ENCODE measurements at places on chromosomes 11 and 22.

DNA sequence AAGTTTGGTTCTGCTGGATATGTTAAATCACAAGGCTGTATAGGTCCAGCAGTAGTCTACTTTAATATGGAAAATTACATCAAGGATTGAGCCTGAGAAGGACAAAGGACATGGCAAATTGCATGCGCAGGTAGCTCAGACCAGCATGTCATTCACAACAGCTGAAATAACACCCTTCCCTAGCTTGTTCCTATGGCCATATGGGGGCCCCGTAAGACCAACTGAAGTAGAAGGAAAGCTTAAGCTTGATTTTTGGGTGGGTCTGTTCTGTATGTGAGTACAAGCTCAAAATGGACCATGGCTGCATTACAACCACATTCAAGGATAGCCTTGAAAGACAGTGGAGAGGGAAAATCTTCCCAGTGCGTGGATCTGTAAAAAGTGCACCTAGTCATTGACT, 20.6 kb upstream of the PDE3B start:
- H3K27ac ChIP-seq, result no peak overlapping the region
- no peaks in the 10 kb centered on the region for H3K36me3 ChIP-seq
- DNase-seq, result no peak
- no peaks in the 10 kb centered on the region for H3K4me1 ChIP-seq
- no peak overlapping the region for H3K4me3 ChIP-seq

DNA sequence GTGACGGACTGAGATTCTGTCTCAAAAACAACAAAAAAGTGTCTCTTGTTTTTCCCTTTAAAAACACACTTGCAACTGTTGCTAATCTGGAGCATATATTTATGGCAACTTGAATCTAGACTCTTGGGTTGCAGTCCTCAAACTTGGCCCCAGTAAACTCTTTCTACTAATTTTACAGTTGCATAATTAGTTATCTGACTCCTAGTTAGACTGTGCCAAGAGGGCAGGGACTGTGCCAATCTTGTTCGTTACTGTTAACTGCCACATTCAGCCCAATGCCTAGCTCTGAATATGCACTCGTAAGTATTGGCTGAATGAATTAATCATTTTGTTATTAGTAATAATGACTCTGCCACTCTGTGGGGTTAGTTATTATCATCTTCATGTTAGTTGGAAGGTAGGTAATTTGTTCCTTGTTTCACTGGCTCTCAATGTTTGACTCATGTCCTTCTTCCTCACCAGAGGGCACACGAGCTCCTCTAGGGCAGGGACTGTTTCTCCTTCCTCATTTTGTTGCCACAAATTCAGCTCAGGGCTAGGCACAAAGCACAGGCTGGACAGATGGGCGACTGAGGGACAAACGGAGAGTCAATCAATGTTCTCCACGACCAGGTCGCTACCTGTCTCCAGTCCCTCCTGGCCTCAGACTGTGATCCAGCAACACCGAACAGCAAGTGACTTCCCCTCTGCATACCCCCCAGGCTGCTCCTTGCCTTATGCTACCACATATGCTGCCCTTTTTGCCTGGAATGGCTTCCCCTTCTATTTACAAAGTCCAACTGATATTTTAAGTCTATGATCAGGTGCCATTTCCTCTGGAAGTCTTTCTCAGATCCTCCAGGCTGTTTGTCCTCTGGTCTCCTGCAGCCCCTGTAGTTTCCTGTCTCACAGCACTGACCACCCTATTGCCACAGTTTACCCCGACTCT, 9.0 kb downstream of the CLPB start:
- H3K36me3 ChIP-seq, result peaks cover 5% of the 10 kb centered on the region
- no peaks in the 10 kb centered on the region for H3K27me3 ChIP-seq
- no peak overlapping the region for H3K27ac ChIP-seq
- no peak for DNase-seq

- H3K36me3 ChIP-seq, result peaks cover 4% of the 10 kb centered on the region
- peaks cover 11% of the 10 kb centered on the region for H3K4me1 ChIP-seq
- H3K27ac ChIP-seq, result no peak overlapping the region
- no peaks in the 10 kb centered on the region for H3K27me3 ChIP-seq
- DNase-seq, result no peak
Measured at GRCh38 chr11:73365352-73366264, 10.6 kb upstream of the RELT start.

GRCh38 chr11:3955299-3955665, 99.8 kb downstream of the STIM1 start:
- H3K27ac ChIP-seq, result no peak overlapping the region
- H3K36me3 ChIP-seq, result no peaks in the 10 kb centered on the region
- peaks cover 13% of the 10 kb centered on the region for H3K4me1 ChIP-seq
- no peak for DNase-seq

- H3K4me3 ChIP-seq, result no peak overlapping the region
- H3K4me1 ChIP-seq, result peaks cover 49% of the 10 kb centered on the region
- H3K27ac ChIP-seq, result no peak overlapping the region
- no peaks in the 10 kb centered on the region for H3K36me3 ChIP-seq
- no peaks in the 10 kb centered on the region for H3K27me3 ChIP-seq
Measured at GRCh38 chr11:96260067-96260511, 82.9 kb downstream of the MAML2 start.

DNA sequence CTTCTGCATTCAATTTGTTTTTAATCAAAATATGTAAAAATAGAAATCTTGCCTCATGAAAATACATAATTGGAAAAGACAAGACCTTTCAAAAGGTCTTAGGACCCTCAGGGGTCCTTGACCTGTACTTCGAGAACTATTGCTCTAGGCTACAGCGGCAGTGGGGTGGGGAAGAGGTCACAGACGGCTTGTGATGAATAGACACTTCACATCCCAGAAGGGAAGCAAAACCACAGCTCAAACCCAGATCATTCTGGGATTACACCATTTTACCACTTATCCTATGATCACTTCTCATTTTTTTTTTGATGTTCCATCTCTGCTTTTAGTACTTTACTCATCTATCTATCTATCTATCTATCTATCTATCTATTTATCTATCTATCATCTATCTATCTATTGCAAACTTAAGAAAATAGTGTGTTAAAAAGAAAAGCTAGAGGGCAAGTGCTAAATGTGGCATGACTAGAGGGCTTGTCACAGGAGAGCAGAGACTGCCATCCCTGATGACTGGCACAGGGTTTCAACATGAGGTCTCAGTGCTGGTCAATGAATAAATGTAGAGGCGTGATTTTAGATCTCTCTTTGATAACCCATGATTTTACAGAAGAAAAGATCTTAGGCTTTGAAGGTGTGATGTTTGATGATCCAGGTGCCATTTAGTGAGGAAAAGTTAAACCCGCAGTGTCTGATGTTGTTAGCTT, 37.1 kb downstream of the RNF141 start:
- no peak overlapping the region for H3K27ac ChIP-seq
- H3K36me3 ChIP-seq, result peaks cover 8% of the 10 kb centered on the region
- no peaks in the 10 kb centered on the region for H3K4me1 ChIP-seq
- H3K27me3 ChIP-seq, result no peaks in the 10 kb centered on the region
- DNase-seq, result no peak

GRCh38 chr22:21866833-21867527, 465 bp downstream of the MAPK1 start:
- H3K4me1 ChIP-seq, result peaks cover 12% of the 10 kb centered on the region
- no peaks in the 10 kb centered on the region for H3K27me3 ChIP-seq
- DNase-seq, result no peak
- H3K27ac ChIP-seq, result peak overlapping the region; percentile 97
- H3K36me3 ChIP-seq, result no peaks in the 10 kb centered on the region
- H3K4me3 ChIP-seq, result peak overlapping the region; percentile 70

DNA sequence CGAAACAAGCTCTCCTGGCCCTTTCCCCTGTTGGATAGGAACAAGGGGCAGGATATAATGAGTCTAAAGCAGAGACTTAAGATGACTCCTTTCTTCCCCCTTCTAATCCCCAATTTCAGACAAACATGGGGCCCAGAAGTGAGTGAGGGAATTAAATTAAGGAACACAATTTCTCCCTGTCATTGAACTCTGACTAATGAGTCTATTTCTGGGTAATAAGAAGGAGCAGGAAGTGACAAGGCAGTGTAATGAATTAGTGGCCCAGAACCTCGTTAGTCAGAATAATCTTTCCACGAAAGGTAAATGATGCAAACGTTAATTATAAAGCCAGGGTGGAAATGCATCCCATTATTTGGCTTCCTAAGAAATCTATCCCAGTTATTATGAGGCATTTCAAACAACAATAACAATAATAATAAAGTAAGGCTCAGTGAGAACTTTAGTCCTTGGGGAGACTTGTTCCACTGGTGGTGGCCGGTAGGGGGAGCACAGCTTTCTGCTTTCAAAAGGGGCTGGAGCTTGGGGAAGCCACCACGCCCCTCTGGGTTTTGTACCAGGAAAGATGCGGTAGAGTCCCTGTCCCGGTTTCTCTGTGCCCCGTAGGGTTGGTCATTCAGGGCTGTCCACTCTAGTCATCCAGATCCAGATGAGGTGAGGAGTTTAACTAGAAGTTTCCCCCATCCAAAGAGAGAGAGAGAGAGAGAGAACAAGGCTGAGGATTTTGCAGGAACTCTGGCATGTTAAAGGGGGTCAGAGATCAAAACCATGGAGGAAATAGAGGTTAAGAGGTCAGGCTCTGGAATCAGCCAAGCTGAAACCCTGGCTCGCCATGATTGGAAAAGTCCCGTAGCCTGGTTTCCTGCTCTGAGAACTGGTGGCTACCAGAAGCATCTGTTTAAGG, 298.3 kb downstream of the NTM start:
- H3K4me3 ChIP-seq, result no peak overlapping the region
- H3K36me3 ChIP-seq, result no peaks in the 10 kb centered on the region

- H3K27me3 ChIP-seq, result no peaks in the 10 kb centered on the region
- H3K4me3 ChIP-seq, result no peak overlapping the region
- no peak for DNase-seq
- no peaks in the 10 kb centered on the region for H3K36me3 ChIP-seq
- H3K27ac ChIP-seq, result no peak overlapping the region
Measured at GRCh38 chr11:1750840-1751530, 590 bp upstream of the IFITM10 start.

- no peaks in the 10 kb centered on the region for H3K27me3 ChIP-seq
- no peak for DNase-seq
- H3K27ac ChIP-seq, result no peak overlapping the region
- no peaks in the 10 kb centered on the region for H3K36me3 ChIP-seq
- peaks cover 12% of the 10 kb centered on the region for H3K4me1 ChIP-seq
- no peak overlapping the region for H3K4me3 ChIP-seq
Measured at GRCh38 chr22:46564084-46564714, 26.8 kb upstream of the CELSR1 start.

DNA sequence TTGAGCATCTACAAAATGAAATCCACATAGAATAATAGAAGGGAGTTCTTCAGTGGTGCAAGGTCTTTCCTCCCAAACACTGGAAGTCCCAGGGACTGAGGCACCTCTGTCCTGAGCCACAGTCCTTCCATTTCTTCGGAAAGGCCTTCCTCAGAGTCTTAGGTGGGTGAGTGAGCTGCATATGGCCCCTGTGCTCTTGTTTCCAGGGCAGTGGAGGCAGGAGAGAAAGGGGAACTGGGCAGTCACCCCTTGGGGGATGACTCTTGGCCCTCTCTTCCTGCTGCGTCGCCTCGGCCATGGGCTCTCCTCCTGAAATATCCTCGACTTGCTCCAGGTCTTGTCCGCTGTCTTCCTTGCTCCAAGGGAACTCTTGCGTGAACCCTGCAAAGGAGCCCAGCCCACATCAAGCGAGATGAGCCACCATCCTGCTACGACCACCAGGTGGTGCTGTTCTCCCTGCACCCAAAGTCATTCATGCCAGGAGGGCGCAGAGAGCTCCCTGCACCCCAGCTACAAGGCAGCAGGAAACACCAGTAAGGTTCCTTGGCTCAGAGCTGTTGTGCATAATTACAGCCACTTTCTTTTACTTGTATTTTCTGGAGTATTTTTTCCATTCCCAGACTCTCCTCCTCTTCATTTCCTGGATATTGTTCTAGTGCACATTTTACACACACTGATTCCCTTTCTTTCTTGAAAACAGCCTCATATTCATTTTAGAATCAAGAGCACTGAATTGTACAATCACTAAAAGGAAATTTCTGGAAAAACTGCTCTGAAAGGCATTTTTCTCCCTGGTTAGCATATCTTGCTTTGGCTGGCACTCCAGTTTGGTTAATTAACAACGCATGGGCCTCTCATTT, 397.8 kb downstream of the OPCML start:
- H3K4me3 ChIP-seq, result no peak overlapping the region
- DNase-seq, result peak; percentile 16
- H3K27ac ChIP-seq, result no peak overlapping the region
- H3K36me3 ChIP-seq, result no peaks in the 10 kb centered on the region
- no peaks in the 10 kb centered on the region for H3K27me3 ChIP-seq

DNA sequence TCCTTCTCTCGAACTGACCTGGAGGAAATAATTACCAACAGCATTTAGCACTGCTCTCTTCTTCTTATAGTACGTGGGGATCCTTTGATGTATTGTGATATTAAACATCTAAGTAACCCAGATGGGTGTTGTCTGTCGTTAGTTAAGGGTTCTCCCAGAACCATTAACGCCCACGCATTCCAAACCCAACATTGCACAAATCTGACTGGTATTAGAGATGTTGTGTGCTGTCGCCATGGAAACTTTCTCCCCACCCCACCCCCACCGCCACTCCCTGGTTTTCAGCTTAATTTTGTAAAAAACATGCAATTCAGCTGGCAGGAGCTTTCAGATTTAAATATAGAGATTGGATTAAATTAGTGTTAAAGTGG, 1495.2 kb downstream of the TBC1D22A start:
- no peak overlapping the region for H3K27ac ChIP-seq
- no peaks in the 10 kb centered on the region for H3K36me3 ChIP-seq
- DNase-seq, result no peak
- H3K4me1 ChIP-seq, result no peaks in the 10 kb centered on the region
- H3K27me3 ChIP-seq, result no peaks in the 10 kb centered on the region
- H3K4me3 ChIP-seq, result no peak overlapping the region

Measured in GM12878 (cell line).